Activated naive CD8-positive, alpha-beta T cell treated with anti-CD3 and anti-CD28 coated beads for 36 hours (primary cell): ENCODE measurements at places on chromosomes 1 and 21.
A peak's percentile ranks its signal among the peaks of the same experiment; 100 is the strongest.

DNA sequence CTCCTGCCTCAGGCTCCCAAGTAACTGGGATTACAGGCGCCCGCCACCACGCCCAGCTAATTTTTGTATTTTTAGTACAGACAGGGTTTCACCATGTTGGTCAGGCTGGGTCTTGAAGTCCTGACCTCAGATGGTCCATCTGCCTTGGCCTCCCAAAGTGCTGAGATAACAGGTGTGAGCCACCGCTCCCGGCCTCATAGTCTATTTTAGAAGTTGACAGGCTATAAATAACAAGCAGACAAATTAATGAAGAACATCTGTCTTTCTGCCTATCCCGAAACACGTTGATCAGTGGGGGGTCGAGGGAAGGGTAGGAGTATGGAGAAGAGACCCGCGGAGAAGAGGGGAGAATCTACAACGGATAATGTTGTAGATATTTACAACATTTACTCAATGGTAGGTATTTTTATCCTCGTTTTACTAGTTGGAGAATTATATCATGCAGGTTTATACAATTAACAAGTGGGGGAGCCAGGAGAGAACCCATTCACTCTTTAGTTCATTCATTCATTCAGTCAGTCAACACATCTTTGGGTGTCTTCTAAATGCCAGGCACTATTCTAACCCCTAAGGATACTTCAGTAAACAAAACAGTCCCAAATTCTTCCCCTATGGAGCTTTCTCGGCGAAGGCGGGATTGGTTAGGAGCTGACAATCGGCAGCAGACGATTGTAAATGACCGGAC lies 497 bp upstream of the IFNAR2 start:
- no peak for DNase-seq
- peaks cover 37% of the 10 kb centered on the region for H3K4me1 ChIP-seq
- peaks cover 22% of the 10 kb centered on the region for H3K36me3 ChIP-seq
- H3K27ac ChIP-seq: peak overlapping the region; percentile 81
- peak overlapping the region; percentile 75 for H3K4me3 ChIP-seq

- H3K4me1 ChIP-seq: peaks cover 13% of the 10 kb centered on the region
- DNase-seq: no peak
- no peak overlapping the region for H3K4me3 ChIP-seq
- no peak overlapping the region for H3K27ac ChIP-seq
These were observed 37.4 kb downstream of the LEPR start for GRCh38 chr1:65457868-65458267.

GRCh38 chr1:198520524-198521254 lies 19.8 kb downstream of the ATP6V1G3 start:
- no peaks in the 10 kb centered on the region for H3K36me3 ChIP-seq
- peak overlapping the region; percentile 56 for H3K4me3 ChIP-seq
- peak; percentile 8 for DNase-seq
- H3K27ac ChIP-seq: peak overlapping the region; percentile 87
- peaks cover 62% of the 10 kb centered on the region for H3K4me1 ChIP-seq

- DNase-seq: no peak
- H3K27ac ChIP-seq: no peak overlapping the region
- peaks cover 7% of the 10 kb centered on the region for H3K27me3 ChIP-seq
- H3K4me3 ChIP-seq: no peak overlapping the region
- no peaks in the 10 kb centered on the region for H3K36me3 ChIP-seq
These were observed 82.3 kb downstream of the PLPP3 start for GRCh38 chr1:56496821-56497772.

- H3K4me1 ChIP-seq: peaks cover 9% of the 10 kb centered on the region
- no peak for DNase-seq
- no peaks in the 10 kb centered on the region for H3K27me3 ChIP-seq
- no peaks in the 10 kb centered on the region for H3K36me3 ChIP-seq
- H3K27ac ChIP-seq: no peak overlapping the region
These were observed 39.6 kb upstream of the DNASE2B start for GRCh38 chr1:84358695-84359094.

DNA sequence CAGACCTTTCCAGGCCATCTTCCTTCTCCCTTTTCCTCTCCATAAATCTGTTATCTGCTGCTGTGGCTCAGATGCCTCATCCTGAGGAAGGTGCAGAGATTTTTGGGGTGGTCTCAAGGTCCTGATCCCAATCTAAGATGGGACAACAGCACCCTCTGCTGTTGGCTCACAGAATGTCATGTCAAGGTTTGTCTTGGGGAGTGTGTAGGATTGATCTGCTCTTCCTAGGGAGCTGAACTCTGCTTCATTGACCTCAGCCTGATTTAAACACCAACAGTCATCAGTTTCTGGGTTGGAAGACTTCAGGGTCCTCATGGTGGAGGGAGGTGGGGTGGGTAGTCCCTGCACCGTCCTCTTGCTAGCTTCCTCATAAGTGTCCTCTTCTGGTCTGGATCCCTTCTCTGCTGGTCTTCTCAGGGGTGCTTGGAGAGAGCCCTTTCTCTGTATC lies 62.8 kb upstream of the LAX1 start:
- peak overlapping the region; percentile 32 for H3K27ac ChIP-seq
- H3K36me3 ChIP-seq: no peaks in the 10 kb centered on the region
- H3K27me3 ChIP-seq: no peaks in the 10 kb centered on the region

DNA sequence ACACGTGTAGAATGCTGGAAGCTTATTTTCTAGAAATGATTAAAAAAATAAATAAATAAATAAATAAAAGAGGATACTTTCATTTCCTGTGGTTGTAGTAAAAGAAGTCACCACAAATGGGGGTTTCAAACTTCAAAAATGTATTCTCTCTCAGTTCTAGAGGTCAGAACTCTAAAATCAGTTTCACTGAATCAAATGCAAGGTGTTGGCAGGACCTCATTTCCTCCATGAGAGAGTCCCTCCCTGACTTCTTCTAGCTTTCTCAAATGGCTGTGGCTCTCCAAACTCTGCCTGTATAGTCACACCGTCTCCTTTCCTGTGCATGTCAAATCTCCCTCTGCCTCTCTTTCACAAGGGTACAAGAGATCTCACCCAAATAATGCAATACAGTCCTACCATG lies 312.6 kb upstream of the CXADR start:
- no peaks in the 10 kb centered on the region for H3K27me3 ChIP-seq
- no peaks in the 10 kb centered on the region for H3K4me1 ChIP-seq
- H3K36me3 ChIP-seq: no peaks in the 10 kb centered on the region
- H3K27ac ChIP-seq: no peak overlapping the region
- no peak for DNase-seq

DNA sequence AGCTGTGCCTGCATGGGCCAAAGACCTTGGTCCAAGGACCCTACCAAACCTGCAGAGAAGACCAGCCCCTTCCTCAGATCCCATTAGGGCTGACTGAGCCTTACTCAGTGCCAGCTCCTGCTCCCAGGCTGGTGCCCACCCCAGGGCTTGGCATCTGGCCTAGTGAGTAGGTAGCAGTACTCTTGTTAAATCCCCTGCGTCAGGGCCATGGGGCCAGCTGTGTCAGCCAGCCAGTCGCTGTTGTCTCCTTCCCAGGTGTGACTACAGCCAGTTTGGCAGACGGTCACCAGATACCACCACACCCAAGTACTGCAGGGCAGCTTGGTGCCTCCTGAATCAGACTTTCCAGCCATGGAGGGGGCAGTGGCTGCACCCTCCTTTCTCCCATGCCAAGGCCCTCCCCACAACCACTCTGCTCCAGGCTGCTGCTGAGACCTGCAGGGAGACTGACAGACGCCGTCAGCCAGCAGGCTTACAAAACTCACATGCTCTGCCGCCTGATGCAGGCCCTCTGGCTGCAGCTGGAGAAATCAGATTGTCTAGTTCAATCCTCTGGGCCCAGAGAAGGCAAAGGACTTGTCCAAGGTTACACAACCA lies 3.0 kb downstream of the TENT5B start:
- no peak overlapping the region for H3K4me3 ChIP-seq
- H3K27me3 ChIP-seq: peaks cover 26% of the 10 kb centered on the region
- H3K4me1 ChIP-seq: peaks cover 9% of the 10 kb centered on the region
- H3K27ac ChIP-seq: no peak overlapping the region
- H3K36me3 ChIP-seq: no peaks in the 10 kb centered on the region

DNA sequence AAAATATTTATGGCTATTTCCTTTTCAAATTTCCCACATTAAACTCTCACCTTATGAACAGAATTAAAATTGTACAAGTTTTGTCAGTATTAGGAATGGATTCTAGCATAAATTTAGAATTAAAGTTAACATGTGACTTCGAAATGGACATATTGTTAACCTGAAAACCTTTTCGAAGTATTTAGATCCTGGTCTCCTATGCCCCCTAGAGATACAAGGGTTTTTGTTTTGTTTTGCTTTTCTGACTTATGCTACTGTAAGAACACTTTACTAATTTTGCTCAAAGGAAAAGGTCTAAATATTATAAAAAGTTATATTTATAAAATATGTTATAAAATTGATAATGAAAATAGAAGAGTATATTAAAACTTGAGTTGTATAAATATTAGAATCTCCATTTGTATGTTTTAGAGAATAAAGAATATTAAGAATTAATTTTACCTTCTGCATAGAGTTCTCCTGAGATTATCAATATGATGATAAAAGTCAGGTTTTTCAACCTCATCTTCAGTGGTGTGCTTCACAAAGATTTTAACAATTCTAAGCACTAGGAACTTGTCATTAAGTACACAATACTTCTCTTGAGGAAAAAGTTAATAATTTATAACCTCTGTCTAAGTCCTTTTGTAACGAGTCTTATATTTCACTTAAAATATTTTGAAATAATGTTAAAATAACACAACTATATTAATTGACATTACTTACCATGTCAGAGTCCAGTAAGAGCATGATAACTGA lies at the start of gene F13B:
Gene F13B, minus strand, starts transcription at position 542 of the 738 bp plus-strand sequence. Its CDS starts 37 bp downstream, at position 505.
- no peak for DNase-seq
- no peak within 1 kb of the TSS for H3K4me3 ChIP-seq
- no peak within 1 kb of the TSS for H3K27ac ChIP-seq
- no peaks in the 10 kb centered on the region for H3K4me1 ChIP-seq

DNA sequence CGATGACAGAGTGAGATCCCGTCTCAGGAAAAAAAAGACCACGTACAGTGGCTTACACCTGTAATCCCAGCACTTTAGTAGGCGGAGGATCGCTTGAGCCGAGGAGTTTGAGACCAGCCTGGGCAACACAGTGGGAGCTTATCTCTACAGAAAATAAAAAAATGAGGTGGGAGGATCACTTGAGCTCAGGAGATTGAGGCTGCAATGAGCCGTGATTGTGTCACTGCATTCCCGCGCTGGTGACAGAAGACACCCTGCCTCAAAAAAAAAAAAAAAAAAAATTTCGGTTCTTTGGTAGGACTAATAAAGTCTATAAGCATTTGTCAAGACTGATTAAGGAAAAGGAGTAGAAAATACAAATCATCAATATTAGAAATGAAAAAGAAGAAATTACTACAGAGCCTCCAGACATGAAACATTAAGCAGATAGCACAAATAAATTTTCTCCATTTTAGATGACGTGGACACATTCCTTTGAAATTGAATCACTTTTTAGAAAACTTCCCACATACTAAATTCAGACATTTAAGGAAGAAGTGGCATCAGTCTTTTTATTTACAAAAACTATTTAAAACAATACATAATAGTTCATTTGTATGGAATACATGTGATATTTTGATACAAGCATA lies 30.4 kb downstream of the MORC3 start:
- H3K27me3 ChIP-seq: no peaks in the 10 kb centered on the region
- H3K27ac ChIP-seq: no peak overlapping the region
- no peak for DNase-seq
- H3K4me3 ChIP-seq: no peak overlapping the region
- peaks cover 16% of the 10 kb centered on the region for H3K36me3 ChIP-seq

GRCh38 chr1:158003406-158003800 lies 10.0 kb downstream of the KIRREL1 start:
- H3K27ac ChIP-seq: no peak overlapping the region
- DNase-seq: no peak
- H3K4me1 ChIP-seq: no peaks in the 10 kb centered on the region
- no peak overlapping the region for H3K4me3 ChIP-seq

DNA sequence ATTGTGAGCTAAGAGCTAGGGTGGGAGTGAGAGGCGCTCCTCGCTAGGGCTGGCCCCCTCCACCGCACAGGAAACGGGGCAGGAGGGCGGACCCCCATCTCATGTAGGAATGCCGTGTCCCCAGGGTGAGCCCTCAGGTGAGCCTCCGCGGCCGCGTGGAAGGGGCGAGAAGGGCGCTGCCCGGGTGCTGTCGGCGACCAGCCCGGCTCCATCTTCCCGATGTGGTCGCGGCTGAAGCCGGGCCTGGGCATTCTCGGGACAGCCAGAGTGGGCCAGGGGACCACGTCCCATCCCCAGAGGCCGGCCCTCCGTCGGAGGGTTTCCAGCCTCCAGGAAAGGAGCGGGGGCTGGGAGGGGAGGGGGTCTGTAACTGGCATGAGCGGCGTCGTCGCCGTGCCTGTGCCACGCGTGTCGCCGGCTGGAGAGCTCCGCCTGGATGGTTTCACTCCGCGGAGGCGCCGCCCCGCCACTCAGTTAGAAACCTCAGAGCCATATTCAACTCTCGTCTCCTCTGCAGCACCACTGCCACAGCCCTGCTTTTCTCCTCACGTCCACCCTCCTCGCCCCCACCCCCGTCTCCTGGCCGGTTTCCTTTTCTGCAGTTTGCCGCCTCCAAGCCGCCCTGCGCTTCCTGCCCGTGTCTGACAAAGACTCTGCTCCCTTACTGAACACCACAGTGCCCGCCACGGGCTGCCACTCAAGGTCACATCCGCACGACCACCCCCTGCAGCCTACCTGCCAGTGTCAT lies at the start of gene TMEM269:
Gene TMEM269, plus strand, starts transcription at position 46 of the 748 bp plus-strand sequence. CDS start 4,903 bp downstream, outside the sequence.
- peaks cover 13% of the 10 kb centered on the region for H3K4me1 ChIP-seq
- H3K27me3 ChIP-seq: no peaks in the 10 kb centered on the region
- H3K4me3 ChIP-seq: peak within 1 kb of the TSS; percentile 39

DNA sequence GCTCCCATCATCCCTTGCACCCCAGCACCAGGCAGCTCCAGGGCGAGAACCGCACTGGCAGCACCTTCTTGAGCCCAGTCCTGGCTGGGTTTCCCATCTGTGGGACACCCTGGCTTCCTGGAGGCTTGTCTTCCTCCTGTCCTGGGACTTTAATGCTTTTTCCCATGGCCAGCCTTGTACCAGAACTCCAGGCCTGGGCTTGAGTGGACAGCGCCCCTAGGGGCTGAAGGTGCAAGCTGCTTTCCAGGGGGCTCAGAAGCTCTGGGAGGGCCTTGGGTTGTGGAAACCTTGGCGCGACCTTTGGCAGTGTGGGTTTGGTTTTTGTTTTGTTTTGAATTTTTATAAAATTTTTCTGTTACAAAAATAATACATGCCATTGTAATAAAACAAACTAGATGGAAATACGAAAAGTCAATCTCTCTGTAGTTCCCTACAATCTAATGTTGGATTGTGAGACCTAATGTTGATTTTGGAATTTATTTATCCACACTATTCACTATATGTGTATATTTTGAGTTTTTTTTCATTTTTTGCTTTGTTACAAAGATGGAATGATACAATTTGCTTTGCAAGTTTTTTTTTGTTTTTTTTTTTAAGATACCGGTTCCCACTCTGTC lies 33.8 kb upstream of the RPL11 start:
- H3K4me1 ChIP-seq: no peaks in the 10 kb centered on the region
- no peak overlapping the region for H3K4me3 ChIP-seq
- H3K27ac ChIP-seq: no peak overlapping the region
- peak; percentile 65 for DNase-seq
- H3K27me3 ChIP-seq: no peaks in the 10 kb centered on the region

GRCh38 chr1:89917353-89917752 lies 77.6 kb upstream of the ZNF326 start:
- H3K27me3 ChIP-seq: no peaks in the 10 kb centered on the region
- H3K36me3 ChIP-seq: peaks cover 23% of the 10 kb centered on the region
- no peak overlapping the region for H3K27ac ChIP-seq
- H3K4me1 ChIP-seq: peaks cover 17% of the 10 kb centered on the region
- no peak for DNase-seq
